ENCODE measurements at places on chromosomes 1 and 21. TPM values are rescaled to one million over a fixed set of nuclear protein-coding genes. Genes with fewer than 3 reads are reported as not detected.

- DNase-seq: no peak
Observed at GRCh38 chr21:15943009-15943666, 213.4 kb downstream of the USP25 start.

DNA sequence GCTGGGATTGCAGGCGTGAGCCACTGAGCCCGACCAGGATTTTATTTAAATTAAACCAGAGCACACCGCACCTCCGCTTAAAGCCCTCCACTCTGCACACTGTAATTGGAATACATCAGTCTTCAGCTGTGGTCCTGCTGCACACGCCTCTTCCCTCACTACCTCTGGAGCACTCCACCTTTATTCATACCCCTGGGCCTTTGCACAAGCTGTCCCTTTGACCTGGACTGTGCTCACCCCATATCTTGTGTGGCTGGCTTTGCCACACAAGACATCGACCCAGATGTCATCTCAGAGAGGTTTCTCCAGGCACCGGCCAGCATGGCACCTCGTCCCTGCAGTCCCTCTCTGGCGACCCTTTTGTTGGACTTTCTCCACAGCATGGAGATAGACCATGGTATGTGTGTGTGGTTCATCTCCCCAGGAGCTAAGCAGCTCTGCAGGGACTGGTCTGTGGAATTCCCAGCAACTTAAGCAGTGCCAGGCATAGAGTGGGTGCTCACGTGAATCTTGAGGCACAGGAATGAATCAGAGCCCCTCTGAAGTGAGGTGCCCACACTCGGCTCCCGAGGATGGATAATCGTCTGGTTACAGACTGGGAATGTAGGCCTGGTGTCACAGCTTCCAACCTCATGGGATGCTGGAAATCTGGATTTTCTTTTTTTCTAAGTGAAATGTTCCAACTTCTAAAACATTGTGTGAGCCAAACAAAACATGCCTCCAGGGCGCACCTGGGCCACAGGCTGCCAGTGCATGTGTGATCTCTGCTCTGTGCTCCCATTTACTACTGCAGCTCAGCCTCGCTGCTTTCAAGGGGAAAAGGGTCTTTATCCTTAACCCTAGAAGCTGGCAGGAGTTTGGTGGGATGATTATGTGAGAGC, 61.9 kb downstream of the EVA1C start:
- DNase-seq: no peak

- no peak for DNase-seq
Observed at GRCh38 chr1:5768014-5768413, 224.2 kb downstream of the NPHP4 start.

DNA sequence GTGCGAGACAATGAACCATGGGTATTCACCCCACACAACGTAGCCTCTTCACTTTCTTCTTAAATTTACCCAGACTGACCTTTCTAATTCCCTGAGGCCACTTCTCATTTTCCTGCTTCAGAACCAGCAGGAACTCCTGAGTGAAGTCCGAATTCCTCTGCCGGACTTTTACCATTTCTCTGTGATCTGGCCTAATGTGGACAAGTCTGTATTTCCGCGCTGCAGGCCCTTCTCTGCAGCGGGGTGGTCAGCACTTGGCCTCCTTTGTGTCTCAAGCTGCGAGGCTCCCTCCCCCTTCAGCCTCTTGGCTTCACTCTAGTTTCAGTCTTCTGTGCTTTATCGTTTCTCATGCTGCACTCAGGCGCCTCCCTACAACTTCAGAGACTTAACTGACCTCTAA, 9.4 kb upstream of the CTBS start:
- no peak for DNase-seq

Gene AMIGO1
- 2.9 TPM for total RNA-seq

DNA sequence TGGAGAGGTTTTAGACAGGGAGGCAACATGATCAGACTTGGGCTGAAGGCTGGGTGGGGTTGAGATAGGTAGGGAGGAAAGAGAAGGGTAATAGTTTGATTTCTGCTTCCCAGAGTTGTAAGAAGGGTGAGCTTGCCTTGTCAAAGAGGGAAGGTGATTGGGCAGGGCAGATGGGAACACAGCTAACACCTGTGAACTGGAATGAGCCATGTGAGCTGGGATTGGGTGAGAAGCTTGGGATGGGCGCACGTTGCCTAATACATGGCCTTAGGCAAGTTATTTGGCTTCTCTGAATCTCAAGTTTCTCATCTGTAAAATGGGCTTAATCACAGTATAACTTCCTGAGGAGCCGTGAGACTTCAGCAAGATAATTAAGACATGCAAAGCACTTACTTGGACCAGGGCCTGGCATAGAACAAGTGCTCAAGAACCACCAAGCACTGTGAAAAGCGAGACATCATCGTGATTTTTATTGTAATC, 33.8 kb upstream of the ID3 start:
- no peak for DNase-seq

DNA sequence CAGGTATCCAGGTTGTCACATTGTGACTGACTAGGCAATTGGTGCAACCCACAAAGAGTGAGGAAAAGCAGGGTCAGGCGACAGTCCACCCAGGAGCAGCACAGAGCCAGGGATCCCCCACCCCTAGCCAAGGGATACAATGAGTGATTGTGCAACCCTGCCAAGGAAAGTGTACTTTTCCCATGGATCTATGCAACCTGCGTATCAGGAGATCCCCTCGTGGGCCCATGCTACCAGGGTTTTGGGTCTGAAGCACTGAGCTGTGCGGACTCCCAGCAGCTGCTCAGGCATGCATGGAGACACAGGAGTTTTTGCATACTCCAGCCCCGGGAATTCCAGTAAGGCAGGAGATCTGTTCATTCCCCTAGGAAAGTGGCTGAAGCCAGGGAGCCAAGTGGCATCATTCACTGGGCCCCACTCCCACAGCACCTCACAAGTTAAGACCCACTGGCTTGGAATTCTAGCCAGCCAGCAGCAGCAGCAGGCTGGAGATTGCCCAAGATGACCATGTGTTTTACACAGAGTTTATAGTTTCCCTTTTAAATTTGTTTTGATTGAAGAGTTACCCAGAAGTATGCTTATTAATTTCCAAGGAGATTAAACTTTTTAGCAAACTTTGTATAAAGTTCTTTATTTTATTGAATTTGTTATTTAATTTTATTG, 136.0 kb downstream of the LTN1 start:
- no peak for DNase-seq

Gene ZNF683
- total RNA-seq: not detected

- DNase-seq: no peak
Observed at GRCh38 chr1:180501865-180502360, 464 bp downstream of the ACBD6 start.

Gene GNAT2
- not detected for total RNA-seq

- DNase-seq: no peak
Observed at GRCh38 chr21:44291936-44292811, 6.5 kb downstream of the AIRE start.

Gene IQGAP3
- 11.8 TPM for total RNA-seq

GRCh38 chr1:66332548-66332901, 201.4 kb upstream of the SGIP1 start:
- no peak for DNase-seq

Gene OR2T11
- total RNA-seq: not detected

Gene FAM110D
- 1.6 TPM for total RNA-seq

Gene C4BPA
- total RNA-seq: 0.95 TPM

GRCh38 chr1:2115008-2115641, 64.9 kb downstream of the PRKCZ start:
- DNase-seq: no peak
